ENCODE measurements at places on chromosomes 16 and 17.

- DNase-seq = no peak
These were observed 9.6 kb downstream of the SDR42E2 start for GRCh38 chr16:22171953-22172352.

- DNase-seq = no peak
These were observed 4.6 kb upstream of the KRT16 start for GRCh38 chr17:41617136-41617535.

- no peak for DNase-seq
These were observed 644 bp upstream of the RHBDF2 start for GRCh38 chr17:76501827-76502307.

GRCh38 chr17:72175787-72176515 is 55.1 kb downstream of the SOX9 start:
- DNase-seq = no peak

GRCh38 chr16:75116081-75116910 is at the start of gene LDHD:
LDHD (minus strand) TSS chr16:75116780; CDS start chr16:75116720, 60 bp downstream.
- DNase-seq = no peak

- no peak for DNase-seq
These were observed 90.7 kb downstream of the OR1D5 start for GRCh38 chr17:2972749-2973148.

DNA sequence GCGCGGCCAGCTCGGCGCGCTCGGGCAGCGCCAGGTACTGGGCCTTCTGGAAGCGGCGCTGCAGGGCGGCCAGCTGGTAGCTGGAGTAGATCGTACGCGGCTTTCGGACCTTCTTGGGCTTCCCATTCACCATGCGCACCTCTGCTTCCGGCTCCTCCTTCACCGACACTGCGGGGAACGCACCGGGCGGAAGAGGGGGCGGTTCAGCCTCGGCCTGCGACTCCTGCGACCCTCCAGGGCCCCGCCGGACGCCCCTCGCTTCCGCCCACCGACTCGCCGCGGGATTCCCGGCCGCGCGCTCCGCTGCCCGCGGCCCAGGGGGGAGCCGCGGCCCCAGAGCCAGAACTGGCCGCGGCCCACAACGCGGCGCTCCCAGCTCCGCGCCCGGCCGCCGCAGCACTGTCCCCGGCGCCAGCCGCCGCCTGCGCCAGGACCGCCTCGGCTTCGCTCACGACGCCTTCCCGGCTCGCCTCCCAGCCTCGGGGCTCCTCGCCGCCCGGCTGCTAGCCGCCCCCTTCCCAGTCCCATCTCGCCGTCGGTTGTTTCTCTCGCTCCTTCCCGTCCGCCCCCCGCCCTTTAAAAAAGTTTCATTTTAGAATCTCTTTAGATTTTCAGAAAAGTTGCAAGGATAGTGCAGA is 1.5 kb downstream of the DLX3 start:
- DNase-seq = peak; percentile 55

DNA sequence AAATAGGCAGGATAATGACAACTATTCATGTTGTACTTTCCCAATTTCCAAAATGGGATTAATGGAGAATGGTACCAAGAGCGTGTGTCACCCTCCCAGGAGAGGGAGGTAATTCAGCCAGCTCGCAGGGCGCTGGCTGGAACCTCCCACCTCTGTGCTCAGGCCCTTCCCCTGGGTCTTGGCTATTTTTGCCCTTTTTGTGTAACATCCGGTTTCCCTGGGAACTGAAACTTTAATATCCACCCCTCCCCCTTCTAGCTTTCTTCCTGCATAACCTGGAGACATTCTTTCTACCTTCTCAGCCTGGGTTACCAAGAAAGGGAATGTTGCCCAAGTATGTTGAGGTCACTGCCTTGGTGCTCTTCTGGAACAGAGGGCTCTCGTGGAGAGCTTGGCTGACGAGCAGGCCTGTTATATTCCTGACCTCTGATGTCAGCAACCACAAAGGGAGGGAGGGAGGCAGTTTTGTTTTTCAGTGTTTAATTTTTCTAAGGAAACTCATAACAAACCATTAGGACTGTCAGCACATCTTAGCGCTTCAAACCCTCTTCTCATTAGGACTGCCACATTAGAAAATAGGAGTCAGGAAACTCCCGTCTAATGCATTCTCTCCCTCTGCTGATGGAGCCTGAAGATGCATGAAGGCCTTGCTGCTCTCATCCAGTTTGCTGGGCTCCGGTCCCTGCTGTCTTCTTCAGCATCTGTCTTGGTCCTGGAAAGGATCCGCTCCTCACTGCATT is 25.6 kb downstream of the ITGB3 start:
- no peak for DNase-seq

DNA sequence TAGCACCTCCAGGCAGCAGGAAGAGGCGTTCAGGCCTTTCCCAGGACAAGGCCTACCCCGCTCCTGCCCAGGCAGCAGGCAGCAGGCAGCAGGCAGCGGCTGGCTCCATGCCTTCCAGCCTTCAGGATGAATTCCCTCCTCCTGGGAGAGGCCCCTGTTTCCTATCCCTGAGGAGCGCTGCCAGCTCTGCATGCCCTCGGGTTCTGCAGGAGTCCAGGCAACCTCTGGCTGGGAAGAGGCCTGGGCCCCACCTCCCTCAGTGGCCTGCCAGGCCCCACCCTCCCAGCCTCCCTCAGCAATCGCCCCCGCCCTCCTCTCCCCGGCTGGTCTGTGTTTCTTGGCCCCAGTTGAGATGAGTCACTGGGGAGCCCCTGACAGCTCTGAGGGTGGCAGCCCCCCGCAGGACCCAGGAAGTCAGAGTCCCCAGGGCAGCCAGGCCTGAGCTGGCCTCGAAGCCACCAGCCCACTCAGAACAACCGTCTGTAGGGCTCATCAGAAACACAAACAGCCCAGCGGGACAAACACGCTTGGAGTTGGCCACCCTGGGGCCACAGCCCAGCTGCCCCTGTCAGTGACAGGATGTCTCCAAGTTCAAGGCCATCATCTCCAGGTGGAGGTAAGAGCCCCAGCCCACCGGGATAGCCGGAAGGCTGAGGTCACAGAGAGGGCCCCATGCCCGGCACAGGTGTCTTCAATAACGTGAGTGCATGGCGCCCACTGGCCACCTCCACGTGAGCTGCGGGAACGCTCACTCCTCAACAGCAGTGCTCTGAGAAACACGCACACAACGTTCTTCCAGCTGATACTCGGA is 39.5 kb upstream of the CIBAR2 start:
- DNase-seq = no peak

GRCh38 chr17:76752006-76752405 is 14.1 kb downstream of the MFSD11 start:
- no peak for DNase-seq

GRCh38 chr16:66581246-66581952 is 2.1 kb downstream of the CMTM2 start:
- DNase-seq = no peak

All from stimulated activated CD4-positive, alpha-beta T cell treated with anti-CD3 and anti-CD28 coated beads, Interleukin-2, amount 100 ng/mL, for 24 hours (primary cell).